Stimulated activated CD8-positive, alpha-beta memory T cell treated with anti-CD3 and anti-CD28 coated beads, Interleukin-4, amount 100 ng/mL, for 4 hours (primary cell): ENCODE measurements at places on chromosomes 2 and 18.

DNA sequence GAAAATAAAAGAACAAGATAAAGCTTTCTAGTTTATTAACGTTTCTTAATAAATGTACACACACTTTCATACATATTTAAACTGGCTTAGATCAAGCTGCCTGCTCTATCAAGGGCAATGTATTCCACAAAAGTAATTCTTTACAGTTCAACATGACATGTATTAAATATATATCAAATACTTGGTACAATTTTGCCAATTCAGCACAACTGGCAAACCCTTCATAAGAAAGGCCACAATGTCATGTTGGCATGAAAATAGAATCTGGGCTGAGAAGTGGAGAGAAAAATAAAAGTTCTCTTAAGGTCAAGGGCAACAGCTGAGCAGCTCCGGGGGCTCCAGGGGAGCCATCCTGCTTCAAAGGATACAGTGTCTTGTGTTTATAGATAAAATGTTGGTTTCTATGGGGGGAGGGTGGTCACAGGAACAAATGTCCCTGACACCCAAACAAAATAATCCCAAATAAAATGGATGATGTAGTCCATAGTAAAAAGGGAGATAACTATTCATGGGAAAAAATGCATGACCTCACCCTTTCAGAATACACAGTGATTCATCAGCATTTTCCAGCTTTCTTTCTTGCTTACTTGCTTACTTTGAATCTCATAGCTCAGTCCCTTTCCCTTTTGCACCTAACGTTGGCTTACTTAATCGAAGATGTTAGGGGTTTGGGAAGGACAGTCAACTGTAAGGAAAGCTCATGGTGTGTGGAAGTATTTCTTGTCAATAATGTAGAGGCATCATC, 494.9 kb downstream of the NYAP2 start:
- no peak for DNase-seq

GRCh38 chr2:230262246-230262645, 36.7 kb downstream of the SP140 start:
- DNase-seq: no peak

- DNase-seq: no peak
These were observed 61.7 kb upstream of the RALBP1 start for GRCh38 chr18:9413576-9413975.

- no peak for DNase-seq
These were observed 86.7 kb downstream of the FAM168B start for GRCh38 chr2:131006561-131006960.

- no peak for DNase-seq
These were observed 629 bp downstream of the PRELID3A start for GRCh38 chr18:12408247-12408869.

DNA sequence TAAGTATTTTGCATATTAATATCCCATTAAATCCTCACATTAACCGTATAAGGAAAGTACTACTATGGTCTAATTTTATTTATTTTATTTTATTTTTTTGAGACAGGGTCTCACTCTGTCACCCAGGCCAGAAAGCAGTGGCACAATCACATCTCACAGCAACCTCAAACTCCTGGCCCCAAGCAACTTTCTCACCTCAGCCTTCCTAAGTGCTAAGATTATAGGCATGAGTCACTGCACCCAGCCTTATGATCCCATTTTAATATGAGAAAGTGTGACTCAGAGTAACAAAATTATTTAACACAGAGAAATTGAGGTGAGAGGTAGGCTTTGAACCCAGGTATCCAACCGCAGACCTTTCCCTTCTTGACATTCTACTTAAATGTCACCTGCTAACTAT, 330.0 kb upstream of the POU3F3 start:
- no peak for DNase-seq

- no peak for DNase-seq
These were observed 14.6 kb downstream of the STRADB start for GRCh38 chr2:201466050-201466675.

DNA sequence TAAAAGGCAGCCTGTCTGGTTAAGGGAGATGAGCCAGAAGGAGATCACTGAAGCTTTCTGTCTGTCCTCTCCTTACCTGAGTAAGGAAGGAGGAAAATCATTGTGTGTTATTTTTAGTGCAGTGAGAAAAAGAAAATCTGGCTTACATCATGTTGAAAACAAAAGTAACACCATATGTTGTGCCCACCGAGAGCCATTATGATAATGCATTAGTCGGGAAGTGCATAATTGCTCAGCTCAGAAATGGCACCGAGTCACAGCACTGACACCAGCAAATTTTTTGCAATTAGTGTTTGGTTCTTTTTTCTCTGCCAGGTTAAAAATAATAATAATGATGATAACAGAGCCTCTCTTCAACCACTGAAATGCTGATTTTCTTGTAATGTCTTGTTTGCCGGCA, 46.6 kb downstream of the HNMT start:
- DNase-seq: no peak

DNA sequence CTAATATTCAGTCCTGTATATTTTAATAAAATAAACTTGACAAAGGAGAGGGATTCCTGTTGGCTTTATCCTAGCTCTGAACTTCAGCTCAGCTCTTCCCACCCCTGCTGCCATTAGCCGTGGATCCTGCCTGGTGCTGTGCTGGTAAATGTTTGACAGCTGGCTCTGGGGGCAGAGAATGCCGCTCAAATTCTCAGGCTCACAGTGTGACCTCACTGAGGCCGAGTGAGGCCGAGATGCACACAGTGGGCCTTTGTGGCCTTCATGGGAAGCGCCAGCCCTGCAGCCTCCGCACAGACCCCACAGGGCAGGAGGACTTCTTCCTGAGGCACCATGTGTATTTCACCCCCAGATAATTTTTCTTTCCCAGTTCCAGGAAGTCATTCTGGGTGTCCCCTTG, 16.5 kb upstream of the FAHD2A start:
- no peak for DNase-seq

- DNase-seq: no peak
These were observed 461.9 kb upstream of the CDH7 start for GRCh38 chr18:65288908-65289307.

GRCh38 chr2:240584486-240585031, 2.0 kb upstream of the CAPN10 start:
- DNase-seq: no peak

DNA sequence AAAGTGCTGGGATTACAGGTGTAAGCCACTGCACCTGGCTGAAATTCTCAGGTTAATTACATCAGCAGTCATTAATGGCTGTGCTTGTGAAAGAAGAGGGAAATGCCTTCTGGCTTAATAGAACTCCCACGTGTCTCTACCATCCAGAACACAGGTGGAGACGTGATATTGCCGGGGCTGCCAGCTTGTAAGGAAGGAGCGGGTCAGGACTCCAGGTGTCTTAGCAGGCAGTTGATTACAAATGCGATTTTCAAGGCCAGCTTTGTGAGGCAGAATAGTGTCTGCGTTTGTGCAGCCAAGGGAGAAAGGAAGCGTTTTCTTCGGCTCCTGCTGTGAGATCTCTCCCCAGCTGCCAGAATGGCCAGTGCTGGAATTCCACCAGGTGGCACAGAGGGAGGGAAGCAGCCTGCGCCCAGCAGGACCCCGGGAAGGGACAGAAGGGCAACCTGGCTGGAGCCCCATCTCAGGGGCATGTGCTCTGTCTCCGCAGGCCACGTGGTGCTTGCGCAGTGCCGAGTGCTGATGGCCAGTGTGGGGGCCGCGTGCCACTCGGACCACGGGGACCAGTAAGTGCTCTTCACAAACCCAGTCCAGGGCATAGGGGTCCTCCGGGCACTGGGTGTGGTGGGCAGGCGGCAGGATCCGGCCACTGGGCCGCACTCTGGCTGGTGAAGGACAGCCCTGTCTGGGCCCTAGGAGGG, 3.7 kb upstream of the ESPNL start:
- no peak for DNase-seq

GRCh38 chr2:126700677-126701076, 44.7 kb downstream of the GYPC start:
- DNase-seq: no peak

DNA sequence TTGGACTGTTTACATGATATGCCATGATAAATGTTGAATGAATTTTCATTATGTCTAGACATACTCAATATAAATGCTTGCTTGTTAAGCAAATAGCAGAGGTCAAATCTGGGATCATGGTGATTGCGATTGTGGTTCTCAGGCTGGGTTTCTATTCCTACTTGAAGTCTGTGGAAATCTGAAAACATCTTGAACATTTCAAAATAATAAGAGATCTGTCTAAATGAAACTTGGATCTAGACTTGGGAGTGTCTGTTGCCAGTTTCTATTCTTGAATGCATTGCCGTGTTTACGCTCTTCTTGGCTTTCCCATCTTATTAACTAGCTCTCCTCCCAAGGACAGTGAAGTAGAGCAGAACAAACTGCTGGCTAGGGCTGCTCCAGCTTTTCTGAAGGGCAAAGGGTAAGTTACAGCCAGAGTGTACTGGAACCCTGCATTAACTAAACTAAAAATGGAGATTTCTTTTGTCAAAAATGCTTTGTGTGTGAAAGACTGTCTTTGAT, 127.7 kb downstream of the DTNA start:
- no peak for DNase-seq

DNA sequence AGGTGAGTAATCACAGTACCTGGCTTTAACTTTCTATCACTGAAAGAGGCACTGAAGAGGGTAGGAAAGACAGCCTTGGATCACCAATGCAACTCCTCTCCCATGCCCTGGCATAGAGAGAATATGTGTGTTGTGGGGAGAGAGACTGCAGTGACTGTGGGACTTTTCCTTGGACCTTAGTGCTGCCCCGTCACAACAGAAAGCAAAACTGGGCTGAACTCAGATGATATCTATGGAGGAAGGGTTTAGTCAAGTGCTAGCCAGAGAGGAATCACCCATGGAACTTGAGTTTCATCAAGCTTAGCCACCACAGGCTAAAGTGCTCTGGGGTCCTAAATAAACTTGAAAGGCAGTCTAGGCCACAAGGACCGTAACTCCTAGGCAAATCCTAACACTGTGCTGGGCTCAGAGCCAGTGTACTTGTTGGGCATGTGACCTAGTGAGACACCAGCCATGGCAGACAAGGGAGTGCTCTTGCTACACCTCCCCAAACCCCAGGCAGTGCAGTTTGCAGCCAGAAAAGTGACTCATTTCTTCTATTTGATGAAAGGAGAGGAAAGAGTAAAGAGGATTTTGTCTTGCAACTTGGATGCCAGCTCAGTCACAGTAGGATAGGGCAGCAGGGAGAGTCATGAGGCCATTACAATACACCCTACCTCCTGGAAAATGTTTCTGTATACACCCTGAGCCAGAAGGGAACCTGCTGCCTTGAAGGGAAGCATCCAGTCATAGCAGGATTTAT, 105.8 kb upstream of the SPOPL start:
- no peak for DNase-seq

- DNase-seq: no peak
These were observed 151.8 kb upstream of the PTPRM start for GRCh38 chr18:7415081-7415894.

GRCh38 chr18:7775128-7775527, 208.0 kb downstream of the PTPRM start:
- DNase-seq: no peak

DNA sequence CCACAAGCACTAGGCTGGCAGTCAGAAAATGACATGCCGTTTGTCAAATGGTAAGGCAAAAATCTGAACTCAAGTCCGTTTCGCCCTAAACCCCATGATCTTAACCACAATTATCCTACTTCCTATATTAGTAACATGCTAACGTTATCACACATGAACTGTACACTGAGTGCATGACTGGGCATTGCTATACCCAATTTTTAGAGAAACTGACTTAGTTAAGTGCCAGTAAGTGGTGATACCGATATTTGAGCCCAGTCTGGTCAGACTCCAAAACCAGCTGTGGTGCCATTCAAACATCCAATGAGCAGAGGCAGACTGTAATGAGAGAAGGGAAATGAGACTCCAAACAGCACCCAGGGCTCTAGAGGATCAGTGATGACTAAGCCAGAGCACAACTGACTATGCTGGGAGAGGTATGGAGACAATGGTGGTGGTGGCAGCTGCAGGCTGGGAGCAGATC, 311.7 kb upstream of the PKDCC start:
- DNase-seq: no peak

DNA sequence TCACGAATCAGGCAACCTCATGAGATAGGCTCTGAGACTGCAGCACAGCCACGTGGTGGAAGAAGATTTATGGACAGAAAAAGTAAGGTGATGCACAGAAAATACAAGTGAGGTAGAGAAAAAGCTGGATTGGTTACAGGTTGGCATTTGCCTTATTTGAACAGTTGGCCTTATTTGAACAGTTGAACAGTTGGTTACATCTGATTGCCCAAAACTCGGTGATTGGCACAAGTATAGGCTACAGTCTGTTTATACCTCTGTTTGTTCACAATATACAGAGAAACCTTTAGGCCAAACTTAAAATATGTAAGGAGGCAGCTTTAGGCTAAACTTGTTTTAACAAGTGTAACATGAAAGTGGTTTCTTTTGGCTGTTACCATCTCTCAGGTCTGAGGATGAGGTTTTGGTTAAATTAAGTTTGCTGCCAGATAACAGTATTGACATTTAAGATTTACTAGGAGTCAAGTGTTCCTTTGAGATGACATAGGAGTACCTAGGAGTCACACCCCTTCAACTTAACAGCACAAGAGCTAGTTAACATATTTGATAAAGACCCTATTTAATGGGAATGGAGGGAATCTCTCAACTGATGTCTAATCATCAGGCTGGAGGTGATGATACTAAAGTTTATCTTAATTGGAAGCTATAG, 16.5 kb upstream of the GPR155 start:
- DNase-seq: no peak

DNA sequence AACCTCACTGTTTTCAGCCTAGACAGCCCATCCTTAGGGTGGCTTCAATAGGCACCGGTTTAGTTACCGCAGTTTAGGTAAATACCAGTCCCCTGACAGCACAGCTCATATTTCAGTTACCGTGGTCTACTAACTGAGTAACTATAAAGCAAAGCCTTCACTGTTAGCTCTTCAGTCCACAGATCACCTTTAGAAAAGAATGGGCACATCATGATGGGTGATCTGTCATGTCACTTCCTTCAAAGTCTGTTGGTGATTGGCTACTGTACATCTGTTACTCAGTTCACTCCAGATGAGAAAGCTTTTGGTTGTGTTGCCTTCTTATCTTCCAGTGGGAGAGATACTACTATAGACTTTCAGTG, 21.0 kb downstream of the SLC20A1 start:
- DNase-seq: no peak

DNA sequence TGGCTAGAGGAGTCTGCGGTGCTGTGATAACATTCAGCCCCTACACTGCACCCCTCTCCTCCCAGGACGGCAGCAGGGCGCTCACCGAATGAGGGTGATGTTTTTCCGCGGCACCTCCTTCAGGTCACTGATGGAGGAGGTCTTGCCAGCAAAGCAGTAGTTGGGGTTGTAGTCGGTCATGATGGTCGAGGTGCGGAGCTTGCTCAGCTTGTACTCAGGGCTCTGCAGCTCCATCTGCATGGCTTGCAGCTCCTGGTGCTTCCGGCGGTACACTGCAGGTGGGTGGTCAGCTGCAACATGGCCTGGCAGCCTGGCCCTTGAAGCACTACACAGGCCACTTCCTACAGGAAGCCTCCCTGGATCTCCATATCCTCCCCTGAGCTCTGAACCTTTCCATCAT, 108.0 kb downstream of the CLIP4 start:
- no peak for DNase-seq

GRCh38 chr2:9655441-9656269, 24.9 kb upstream of the YWHAQ start:
- peak; percentile 8 for DNase-seq

- DNase-seq: no peak
These were observed 16.3 kb downstream of the ASAP2 start for GRCh38 chr2:9222893-9223287.
